ENCODE measurements at places on chromosomes 6 and 20.

DNA sequence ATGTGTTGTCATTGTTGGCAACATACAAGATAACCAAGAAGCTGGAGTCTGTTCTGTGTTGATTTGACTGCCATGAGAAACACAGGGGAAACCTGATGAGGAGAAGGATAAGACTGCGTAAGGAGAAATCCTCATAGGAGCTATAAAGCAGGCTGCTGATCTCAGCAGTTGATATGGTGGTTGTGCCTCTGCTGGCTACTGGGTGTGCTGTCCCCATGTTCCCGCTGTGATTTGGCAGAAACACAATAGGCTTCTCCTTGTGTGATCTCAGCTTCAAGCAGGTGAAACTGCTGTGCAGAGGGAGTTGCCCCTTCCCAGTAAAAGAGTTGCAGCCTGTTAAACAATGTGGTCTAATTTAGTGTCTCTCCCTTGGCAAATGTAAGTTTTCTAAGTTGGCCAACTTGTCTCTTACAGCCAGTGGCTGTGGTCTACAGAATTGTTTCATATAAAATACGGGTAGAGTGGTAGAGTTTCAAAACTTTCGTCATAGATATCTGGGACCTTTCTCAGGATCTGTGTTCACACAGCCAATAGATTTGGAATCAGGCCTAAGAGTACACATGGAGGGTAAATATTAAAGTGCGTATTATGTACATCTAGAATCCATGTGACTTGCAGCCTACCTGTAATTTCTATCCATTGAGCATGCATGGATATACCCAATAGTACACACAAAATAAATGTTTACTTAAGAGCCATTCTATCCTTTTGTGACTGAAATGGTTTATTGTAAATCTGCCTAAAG is 78.4 kb downstream of the RNF144B start:
- no peak for DNase-seq

DNA sequence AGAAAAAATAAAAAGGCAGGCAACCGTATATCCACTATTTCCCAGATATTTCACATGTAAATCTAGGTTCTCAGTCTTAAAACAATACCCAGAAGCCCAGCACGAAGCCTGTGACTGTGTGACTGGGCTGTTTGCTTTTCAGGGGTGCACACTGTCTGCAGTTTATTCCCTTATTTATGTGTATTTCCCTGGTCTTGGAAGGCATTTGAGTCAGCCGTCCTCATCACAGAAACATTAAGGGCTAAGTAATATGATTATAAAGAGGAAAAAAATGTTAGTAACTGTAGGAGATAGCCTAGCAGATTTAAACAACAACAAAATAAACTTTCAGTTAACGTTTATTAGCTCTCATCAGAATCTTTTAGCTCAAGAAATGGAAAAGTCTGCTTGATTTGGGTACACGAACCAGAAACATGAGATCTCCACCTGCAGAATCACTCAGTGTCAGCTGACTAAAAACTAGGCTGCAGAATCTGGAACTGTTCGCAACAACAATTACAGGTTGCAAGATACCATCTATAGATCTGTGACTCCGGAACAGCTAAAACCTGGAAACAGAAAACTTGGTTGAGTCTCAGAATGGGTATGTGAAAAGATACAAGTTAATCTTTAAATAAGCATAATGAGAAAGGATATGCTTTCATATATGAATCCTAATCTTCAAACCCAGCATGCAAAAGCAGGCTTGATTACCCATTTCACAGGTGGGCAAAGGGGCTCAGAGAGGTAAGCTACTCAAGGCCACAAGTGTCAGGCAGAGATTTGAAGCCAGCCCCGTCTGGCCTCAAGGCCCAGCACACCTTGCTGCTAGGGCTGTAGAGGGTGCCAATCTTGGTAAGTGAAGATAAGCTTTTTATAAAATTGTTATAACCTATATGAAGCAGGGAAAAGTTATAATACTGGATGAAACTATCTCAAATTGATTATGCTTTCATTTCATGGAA is 21.1 kb downstream of the GCLC start:
- DNase-seq = no peak

- DNase-seq = no peak
These were observed 16.7 kb upstream of the GCM1 start for GRCh38 chr6:53165293-53165692.

GRCh38 chr6:141562186-141562811 is 570.4 kb upstream of the GJE1 start:
- peak; percentile 9 for DNase-seq

DNA sequence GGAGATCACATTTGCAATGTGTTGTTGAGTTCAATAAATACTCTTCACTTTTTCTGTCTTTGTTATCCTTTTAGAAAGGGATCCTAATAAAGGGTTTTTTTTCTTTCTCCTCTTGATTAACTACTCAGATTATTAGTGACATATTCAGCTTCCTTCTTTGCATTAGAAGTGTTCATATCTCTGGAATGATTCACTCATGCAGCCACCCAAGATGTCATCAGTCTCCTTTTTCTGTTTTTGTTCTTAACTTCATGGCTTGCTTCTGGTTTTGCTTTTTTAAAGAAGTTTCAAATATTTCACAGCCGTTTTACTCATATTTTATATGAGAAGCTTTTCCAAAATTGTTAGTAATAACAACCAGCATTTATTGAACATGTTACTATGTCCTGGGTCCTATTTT is 187.6 kb downstream of the TMEM242 start:
- peak; percentile 50 for DNase-seq

DNA sequence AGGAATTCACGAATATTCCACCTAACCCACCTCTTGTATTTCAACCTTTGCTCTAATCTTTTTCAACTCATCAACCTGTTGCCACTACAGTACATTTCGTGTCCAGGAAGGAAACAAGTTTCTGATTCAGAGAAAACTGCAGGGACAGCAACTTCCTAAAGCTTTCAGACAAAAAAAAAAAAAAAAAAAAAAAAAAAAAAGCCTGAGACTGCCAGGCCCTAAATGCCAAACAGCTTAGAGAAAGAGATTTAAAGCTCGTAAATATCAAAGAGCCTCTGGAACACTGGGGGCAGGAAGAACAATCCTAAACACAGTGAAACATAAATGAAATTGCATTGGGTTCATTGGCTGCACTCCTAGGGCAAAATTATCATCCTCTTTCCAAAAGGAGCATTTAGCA is 411.2 kb upstream of the SPTLC3 start:
- DNase-seq = no peak

DNA sequence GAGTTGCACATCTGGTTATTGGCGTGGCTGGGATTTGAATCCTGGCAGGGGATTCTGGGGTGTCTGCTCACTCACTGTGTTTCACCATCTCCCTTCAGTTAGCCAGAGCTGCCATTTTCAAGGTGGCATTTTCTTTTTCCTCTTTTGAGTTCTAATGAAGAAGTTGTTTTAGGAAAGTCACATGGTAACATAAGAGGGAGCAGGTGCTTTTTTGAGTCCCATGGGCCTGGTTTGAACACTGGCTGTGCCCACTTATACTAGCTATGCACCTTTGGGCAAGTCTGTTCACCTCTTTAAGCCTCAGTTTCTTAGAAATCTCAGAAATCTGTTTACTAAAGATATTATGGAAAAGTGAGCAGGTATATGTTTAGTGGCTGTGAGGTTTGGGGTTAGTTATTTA is 39.6 kb downstream of the ANKS1A start:
- DNase-seq = no peak

DNA sequence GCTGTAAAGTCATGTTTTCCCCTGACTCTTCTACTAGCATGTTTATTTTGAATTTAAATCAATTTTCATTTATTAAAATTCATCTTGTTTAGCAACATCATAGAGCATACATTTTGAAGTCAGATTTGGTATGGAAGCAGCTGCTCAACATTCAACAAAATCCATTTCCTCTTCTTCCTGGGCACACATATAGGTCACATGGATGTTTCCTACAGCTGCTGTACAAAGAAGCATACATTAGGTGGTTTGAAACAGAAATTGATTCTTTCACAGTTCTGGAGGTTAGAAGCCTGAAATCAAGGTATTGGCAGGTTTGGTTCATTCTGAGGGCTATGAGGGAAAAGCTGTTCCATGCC is 495.2 kb downstream of the RFPL4B start:
- no peak for DNase-seq

- no peak for DNase-seq
These were observed 1.7 kb upstream of the MMP24OS start for GRCh38 chr20:35279533-35280174.

DNA sequence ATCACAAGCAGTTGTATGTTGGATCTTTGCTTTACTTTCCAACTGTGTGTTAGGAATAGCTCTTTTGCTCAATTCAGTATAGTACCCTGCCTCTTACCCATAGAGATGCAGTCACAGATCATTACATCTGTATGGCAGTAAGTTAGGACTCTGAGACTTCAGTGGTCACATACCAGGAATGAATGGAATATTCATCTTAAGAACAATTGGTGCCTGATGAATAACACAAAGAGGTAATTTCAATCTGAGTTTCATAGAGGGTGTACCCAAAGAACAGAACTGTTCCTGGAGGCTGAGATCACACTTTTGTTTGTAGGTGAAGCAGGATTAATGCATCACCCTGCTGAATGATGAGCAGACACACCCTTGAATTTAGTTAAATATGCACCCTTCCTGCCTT is 28.7 kb upstream of the KIF13A start:
- DNase-seq = no peak

DNA sequence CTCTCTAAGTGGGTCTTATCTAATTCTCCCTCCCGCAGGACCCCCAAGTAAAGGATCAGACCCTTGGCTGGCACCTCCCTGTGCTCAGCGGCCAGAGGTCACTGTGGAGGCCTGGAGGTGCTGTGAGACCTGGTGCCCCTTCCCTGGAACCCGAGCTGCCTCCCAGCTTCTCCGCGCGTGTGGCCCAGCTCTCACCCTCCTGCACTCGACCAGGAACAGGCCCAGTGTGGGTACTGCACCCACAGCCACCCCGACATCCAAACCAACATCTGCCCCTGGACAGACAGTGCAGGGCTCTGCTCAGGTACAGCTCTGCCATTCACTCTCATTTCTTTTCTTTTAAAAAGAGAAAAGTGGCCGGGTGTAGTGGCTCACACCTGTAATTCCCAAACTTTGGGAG is 42.4 kb downstream of the TMEM242 start:
- no peak for DNase-seq

DNA sequence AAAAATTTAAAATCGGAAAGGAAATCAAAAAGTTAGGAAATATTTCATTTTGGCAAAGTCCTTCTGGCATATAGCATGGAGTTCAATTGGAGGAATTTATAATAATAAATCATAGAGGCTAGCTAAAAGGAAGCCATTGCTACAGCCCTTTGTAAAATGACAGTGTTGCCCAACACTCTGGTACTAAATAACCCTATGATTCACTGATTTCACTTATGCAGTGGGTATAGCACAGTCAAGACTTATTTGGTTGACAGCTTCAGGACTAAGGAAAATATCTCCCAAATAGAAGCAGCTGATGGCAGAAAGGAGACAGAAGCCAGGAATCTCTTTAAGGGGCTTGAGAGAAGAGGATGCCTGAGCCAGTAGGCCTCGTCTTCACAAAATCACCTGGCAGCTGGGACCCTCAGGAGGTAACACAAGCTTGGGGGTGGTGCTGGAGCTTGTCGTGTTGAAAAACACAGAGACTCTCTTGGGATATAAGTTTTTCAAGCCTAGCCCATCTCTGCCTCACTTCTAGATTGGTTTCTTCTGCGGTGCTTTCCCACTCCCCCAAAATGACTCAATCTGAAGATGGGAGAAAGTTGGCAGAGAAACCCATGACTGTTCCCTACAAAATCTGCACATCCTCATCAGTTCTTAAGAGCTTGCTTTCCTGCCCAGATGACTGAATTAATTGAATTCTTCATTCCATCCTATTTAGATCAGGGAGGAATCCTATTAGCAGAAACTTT is 38.4 kb upstream of the EYA4 start:
- DNase-seq = peak; percentile 12

DNA sequence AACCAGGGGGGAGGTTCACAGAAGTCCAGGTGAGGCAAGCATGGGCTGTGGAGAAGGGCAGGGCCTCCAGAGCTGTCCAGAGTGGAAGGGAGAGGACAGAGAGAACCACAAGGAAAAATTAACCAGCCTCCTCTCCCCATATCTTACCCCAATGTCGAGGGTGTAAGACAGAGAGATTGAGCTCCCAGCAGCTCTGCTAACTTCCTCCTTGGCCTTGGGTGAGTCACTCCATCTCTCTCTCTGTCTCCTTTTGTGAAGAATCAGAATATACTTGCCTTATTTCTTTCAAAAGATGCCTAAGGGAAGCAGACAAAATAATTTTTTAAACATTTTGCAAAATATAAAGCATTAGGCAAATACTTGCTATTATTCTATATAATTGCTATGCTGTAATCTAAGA is 58.3 kb upstream of the IYD start:
- no peak for DNase-seq

DNA sequence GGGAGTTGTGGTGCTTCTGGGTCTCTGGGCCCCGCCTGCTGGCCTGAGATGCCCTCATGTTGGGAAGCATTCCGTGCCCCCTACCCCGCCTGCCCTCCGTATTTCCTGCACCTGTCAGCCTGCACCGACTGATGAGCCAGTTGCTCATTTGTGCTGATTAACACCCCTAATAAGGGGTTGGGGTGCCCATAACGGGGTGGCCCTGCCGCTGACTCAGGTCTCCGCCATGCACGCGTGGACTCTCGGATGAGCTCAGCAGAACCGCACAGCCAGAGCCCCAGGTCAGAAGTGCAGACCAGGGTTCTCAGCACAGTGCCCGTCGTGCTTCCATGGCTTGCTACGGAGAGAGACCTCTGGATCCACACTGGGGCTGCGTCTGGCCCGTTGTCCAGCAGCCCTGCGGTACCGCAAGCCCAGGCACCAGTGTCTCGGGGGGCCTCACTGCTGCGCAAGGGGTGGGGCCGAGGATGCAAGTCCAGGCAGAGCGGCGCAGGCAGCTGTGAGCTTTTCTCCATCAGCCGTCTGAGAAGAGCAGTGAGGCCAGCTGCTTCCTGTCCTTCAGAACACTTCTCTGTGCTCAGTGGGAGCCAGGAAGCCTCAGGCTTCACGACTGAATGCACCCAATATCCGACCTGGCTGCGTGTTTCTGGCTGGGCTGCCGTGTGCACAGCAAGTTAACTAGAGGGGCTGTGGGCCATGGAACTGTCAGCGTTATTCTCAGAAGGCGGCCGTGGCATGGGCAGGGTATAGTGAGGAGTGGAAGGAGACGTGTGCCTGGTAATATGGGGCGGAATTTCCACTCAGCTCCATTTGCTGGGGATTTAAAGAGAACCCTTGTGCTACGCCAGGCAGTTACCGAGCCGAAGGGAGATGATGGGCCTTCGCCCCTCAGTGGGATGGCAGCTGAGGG is 18.6 kb downstream of the MTG2 start:
- DNase-seq = no peak
